Activated T-helper 1 cell treated with Interleukin-2 at 50 U/mL for 16 hours (primary cell): ENCODE measurements at places on chromosomes 11 and 22.

DNA sequence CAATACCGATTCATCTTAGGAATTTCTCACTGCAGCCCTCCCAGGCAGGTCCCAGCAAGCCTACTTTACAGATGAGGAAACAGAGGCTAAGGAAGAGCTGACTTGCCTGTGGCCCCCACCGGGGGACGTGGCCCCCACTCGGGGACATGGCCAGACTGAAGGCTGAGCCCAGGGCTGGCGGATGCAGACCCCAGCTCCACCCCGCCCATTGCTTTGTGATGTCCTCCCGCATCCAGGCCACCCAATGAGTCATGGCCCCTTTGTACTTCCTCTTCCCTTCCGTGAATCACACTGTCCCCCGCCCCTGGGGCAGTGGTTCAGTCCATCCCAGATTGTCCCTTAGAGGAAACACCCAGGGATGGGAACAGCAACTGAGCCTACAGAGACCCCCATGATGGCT, 116.0 kb upstream of the ANO1 start:
- DNase-seq, result no peak

- no peak for DNase-seq
Observed at GRCh38 chr11:6544921-6545850, 48.1 kb downstream of the DNHD1 start.

- no peak for DNase-seq
Observed at GRCh38 chr11:15223318-15223717, 108.6 kb downstream of the INSC start.

DNA sequence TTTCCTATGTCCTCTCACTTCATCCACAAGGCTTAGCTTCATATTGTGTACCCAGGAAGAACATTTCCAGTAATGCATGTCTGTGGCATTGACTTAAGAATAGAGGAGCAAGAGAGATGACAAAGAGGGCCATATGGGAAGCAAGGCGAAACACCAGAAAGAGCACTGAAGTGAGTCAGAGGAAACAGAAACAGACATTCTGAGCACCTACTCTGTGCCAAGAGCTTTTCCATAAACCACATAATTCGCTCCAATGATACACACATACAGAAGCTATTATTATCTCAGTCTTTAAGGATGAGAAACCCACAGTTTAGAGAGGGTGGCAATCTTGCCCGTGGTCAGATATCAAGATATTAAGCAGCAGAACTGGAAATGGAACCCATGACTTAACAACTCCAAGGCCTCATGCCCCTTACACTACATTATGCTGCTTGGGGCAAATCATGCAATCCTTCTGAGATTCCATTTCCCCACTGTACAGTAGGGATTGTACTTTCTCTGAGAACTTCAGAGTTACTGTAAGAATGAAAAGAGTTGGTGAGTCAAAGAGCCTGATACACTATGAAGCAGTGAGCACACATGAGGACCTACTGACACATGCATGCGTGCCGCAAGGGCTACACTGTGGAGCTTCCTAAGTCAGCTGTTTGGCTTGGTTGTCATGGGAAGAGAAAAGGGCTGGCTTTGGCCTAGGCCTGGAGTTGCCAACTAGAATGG, 126.6 kb downstream of the KCNC1 start:
- DNase-seq, result no peak
